Esophagus muscularis mucosa (tissue), 4 donors: ENCODE measurements at places on chromosomes 7 and 10. TPM values are rescaled to one million over a fixed set of nuclear protein-coding genes. Genes with fewer than 3 reads are reported as not detected.

The CLCN1 gene
- not detected for total RNA-seq

The TMEM26 gene
- 0.13 TPM for total RNA-seq

The CCAR1 gene
- total RNA-seq: 37.6 TPM

The FAM13C gene
- 60.0 TPM for total RNA-seq

DNA sequence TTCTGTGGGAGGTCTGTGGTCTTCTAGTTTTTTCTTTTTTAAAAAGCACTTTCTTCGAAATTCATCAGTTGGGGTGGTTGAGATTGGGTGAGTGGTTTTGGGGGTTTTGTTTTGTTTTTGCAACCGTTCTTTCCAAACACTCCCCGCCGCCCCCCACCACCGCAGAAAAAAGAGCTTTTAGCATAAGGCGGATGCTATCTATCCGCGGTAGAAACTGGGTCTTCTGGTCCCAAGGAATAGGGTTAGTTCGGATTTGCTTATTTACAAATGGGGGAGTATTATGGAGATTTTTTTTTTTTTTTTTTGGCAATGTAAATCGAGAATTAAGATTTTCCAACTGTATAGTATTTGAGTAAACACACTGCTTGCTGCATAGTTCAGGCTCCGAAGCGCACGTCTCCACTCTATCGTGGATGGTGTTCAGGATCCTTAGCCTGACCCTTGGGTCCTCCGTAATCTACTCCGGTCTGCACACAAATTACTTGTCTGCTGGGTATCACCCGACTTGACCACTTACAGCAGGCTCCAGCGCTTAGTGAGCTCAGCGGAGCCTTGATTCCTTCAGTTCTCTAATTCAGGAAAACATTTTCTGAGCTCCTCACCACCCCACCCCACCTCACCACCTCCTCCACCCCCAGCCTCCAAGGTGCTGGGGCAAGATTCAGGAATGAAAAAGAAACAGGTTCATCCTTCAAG lies 757 bp upstream of the NRCAM start:
- no peak for DNase-seq
- no peaks in the 10 kb centered on the region for H3K27me3 ChIP-seq
- H3K36me3 ChIP-seq: no peaks in the 10 kb centered on the region
- H3K27ac ChIP-seq: no peak overlapping the region

DNA sequence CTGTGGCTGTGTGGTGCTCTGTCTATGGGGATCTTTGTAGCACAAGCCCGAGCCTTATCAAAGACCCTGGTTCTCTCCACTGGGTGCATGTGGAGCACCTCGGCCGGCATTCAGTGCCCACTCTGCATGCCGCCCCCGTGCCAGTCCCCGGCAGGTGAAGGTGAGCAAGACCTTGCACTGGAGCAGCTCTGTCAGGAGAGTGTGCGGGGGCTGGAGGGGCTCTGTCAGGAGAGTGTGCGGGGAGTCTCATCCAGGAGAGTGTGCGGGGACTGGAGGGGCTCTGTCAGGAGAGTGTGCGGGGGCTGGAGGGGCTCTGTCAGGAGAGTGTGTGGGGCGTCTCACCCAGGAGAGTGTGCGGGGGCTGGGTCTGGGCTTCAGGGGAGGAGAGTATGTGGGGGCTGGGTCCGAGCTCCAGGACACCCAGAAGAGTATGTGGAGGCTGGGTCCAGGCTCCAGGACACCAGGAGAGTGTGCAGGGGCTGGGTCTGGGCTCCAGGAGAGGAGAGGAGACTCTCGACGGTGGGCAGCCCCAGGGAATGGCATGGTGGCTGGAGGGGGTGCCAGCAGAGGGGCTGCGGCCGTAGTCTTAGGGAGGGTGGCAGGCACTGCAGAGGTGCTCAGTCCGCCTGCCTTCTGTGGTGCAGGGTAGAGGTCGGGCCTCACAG lies 40.8 kb downstream of the INPP5A start:
- peak overlapping the region; percentile 78 for H3K27ac ChIP-seq
- H3K4me3 ChIP-seq: peak overlapping the region; percentile 16
- H3K36me3 ChIP-seq: no peaks in the 10 kb centered on the region
- H3K4me1 ChIP-seq: peaks cover 83% of the 10 kb centered on the region
- H3K27me3 ChIP-seq: no peaks in the 10 kb centered on the region

- no peak overlapping the region for H3K4me3 ChIP-seq
- H3K27me3 ChIP-seq: no peaks in the 10 kb centered on the region
- peaks cover 19% of the 10 kb centered on the region for H3K4me1 ChIP-seq
- no peak overlapping the region for H3K27ac ChIP-seq
- no peak for DNase-seq
Measured at GRCh38 chr7:134602881-134603451, 43.7 kb upstream of the BPGM start.

DNA sequence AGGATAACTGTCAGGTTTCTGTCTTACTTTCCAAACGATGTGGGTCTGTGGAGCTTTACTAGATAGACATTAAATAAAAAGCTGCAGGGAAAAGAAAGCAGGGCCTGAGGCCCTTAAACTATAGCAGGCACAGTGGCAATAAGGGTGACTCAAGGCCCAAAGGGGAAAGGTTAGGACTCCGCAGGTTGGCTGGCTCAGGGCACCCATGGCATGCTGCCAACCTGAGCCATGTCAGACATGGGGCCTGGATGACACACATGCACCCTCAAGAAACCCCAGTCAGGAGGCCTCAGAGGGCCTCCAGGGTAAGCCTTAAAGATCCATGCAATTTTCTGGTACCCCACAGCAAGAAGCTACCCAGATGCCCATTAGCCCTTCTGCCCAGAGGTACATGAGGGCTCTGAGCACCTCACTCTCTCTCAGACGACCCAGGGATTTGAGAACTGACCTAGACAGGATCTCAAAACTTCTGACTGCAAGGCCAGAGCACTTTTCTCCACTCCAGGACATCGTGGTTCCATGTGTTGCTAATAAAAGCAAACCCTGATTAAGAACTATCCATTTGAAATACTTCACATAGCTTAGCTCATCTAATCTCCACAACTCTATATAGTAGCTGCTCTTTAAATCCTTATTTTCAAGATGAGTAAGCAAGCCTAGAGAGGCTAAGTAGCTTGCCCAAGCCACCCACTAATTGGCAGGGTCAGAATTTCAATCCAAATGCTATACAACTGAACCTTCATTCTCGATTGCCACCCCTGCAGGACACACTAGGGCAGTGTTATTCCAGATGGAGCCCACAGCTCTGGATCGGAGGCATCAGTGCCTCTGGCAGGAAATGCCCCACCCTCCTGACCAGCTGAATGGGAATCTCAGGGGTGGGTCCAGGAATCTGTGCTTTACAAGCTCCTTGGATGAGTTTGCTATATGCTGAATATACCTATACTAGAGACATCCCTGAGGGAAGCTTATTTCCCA lies 132.5 kb upstream of the EFCAB10 start:
- no peaks in the 10 kb centered on the region for H3K36me3 ChIP-seq
- H3K4me1 ChIP-seq: peaks cover 20% of the 10 kb centered on the region
- no peak overlapping the region for H3K4me3 ChIP-seq

GRCh38 chr10:49498425-49498824 lies 40.5 kb downstream of the ERCC6 start:
- no peak overlapping the region for H3K4me3 ChIP-seq
- H3K4me1 ChIP-seq: no peaks in the 10 kb centered on the region
- H3K27ac ChIP-seq: no peak overlapping the region
- no peaks in the 10 kb centered on the region for H3K27me3 ChIP-seq
